ENCODE measurements at places on chromosomes 2 and 18.

DNA sequence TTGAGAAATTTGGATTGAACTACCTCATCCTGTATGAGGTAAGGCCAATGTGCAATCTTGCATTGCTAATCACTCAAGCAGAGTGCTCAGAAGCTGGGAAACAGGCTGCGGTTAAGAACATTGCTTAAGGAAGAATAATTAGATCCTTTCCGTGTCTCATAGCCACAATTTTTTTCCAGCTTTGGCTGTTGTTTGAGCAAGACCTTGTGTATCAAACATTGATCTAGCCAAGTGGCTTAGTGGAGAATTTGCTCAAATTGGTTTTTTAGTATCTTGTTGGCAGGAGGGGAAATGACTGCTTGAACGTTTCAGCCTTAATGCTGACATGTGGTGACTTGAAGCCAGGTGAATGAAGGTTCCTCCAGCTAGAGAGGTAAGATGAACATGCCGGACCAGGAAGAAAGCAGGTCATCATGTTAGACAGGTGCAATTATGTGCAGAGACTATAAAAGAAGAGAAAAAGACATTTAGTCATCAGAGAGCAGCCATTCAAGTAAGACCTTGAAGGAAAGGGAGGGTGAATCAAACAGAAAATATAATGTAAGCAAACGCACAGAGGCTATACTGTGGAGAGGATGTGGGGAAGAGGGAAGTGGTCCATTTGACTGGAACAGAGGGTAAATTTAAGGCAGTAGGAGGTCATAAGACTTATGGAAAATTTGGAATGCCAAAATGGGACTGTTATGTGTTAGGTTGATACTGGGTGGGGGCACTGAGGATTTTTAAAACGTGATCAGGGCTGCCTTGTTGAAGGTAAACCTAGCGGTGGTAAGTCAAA lies 98.9 kb upstream of the CYP1B1 start:
- DNase-seq, result no peak

DNA sequence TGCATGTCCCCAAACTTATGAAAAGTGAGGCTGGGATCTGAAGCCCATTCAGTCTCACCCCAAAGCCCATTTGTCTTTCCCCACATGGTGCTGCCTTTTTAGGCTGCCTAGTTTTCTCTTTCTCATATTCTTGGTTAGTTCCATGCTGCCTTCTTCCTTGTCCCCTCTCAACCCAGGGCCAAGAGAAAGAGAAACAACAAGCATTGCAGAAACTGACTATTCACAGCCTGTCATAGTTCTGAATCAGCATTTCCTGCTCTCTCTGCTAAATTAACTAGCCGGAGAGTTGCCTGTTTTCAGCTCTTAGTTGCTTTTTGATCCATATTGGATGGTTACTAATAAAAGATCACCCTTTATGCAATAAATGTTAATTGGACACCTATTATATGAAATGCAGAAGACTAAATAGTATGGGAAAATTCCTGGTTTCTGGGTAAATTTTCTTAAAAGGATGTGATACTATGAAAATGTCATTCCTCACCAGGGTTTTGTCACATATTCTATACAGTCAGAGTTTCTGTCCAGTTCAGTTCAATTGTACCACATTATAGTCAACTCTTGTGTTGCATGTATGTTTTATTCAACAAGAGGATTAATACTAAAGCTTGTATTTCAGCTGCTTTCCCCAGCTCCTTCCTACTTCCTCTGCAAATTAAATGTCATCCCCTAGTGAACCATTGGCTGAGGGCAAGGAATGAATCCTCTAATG lies 246.5 kb downstream of the GALR1 start:
- DNase-seq, result no peak

DNA sequence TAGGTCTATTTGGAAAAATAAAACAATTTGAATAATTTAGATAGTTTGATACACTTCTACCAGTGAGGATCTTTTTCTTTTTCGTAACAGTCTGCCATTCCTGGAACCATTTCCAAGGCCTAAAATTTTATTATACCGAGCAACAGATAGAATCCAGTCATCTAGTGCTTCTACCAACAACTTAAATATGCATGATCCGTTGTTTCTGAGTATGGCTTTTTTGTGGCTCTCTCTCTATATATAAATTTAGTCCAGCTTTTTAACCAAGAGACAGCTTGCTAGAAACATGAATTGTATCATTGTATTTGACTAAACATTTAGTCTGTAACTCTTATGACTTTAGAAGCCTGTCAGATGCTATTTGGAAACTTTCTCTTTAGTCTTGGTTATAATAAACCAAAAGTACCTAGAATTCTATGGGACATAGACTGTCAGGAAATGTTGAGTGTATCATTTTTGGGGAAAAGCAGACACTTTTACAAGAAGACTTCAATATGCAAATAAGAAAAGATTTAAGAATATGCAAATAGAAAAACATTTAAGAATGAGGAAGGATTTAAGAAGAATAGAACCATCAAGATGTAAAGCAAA lies 161.4 kb downstream of the ZEB2 start:
- DNase-seq, result no peak

- DNase-seq, result no peak
These were observed 91.3 kb downstream of the SPATS2L start for GRCh38 chr2:200397785-200398184.

GRCh38 chr2:239268082-239268481 lies 132.7 kb downstream of the HDAC4 start:
- DNase-seq, result no peak

GRCh38 chr18:25310045-25310444 lies 41.9 kb downstream of the ZNF521 start:
- no peak for DNase-seq

DNA sequence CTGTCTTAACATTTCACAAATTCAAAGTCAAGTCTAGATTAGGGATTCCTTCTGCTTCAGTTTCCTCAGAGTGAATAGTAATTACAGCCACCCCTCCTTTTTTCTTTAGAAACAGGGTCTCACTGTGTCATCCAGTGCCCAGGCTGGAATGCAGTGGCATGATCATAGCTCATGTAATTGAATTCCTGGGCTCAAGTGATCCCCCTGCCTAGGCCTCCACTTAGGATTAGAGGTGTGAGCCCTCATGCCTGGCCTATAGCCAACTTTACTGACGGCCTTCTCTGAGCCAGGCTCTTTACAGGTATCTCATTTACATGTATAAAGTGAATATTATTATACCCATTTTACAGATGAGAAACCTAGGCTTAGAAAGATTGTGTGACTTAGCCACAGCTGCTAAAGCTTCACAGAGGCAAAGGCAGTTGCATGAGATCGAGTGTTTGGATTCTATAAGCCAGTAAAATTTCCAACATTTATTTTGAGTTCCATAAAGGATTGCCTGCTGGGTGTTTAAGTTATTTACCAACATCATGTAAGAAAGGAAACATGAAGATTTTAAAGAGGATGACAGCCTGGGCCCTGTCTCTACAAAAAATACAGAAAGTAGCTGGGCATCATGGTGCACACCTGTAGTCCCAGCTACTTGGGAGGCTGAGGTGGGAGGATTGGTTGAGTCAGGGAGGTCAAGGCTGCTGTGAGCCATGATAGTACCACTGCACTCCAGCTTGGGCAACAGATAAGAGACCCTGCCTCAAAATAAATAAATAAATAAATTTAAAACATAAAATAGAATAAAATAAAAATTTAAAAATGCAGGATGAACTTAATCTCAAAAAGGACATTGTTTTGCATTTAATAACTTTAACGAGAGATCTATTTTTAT lies 1.8 kb downstream of the ENOSF1 start:
- no peak for DNase-seq

GRCh38 chr2:160387558-160388262 lies 105.9 kb downstream of the RBMS1 start:
- DNase-seq, result no peak

DNA sequence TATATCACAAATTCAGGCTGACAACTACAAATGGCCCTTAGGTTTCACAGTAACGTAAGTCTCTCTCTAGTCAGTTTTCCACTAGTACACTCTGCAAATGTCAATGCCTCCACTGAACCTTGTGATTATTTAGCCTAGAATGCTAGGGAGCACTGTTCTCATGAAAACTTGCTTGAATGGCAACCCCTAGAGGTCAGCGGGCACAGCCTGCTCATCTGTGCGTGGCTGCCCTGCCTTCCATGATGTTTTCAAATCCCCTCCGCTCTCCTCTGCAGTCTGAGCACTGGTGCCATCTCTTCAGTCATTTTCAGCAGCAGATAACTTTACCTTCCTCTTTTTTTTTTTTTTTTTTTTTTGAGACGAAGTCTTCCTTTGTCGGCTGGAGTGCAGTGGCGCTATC lies 84.1 kb upstream of the GULP1 start:
- no peak for DNase-seq

- DNase-seq, result no peak
These were observed 25.3 kb upstream of the RUFY4 start for GRCh38 chr2:218043701-218044109.

DNA sequence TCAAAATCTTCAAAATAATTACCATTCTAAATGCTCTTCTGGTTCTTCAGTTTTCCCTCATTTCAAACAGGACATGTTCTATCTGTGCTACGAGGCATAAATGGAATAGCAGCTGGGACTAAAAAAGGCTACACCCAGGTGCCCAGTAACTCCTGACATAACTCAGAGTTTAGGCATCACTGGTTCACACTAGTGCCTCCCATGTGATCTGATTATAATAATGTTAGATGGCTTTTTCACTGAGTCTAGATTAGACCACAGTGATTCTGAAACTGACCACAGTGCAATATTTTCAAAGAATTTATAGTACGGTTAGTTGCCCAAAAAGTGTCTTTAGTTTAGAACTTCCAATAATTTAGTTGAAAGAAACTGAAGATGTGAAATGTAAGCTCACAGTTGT lies 123.3 kb downstream of the CCBE1 start:
- DNase-seq, result no peak

DNA sequence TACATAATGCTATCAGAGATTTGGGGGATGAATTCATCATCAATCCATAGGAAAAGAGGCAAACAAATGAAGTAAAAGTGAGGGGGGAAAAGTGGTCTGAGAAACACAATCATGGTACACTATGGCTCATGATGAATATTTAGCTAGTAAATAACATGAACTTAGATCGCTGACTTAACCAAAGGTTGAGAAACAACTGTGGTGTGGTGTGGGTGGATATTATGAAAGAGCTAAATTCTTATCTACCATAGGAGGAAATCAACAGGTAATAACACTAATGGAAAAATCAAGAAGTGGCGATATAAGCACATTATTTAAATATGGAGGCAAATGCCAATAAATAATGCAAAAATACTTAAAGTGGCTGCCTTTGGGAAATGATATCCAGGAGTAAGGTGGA lies 12.2 kb upstream of the TPRKB start:
- no peak for DNase-seq

DNA sequence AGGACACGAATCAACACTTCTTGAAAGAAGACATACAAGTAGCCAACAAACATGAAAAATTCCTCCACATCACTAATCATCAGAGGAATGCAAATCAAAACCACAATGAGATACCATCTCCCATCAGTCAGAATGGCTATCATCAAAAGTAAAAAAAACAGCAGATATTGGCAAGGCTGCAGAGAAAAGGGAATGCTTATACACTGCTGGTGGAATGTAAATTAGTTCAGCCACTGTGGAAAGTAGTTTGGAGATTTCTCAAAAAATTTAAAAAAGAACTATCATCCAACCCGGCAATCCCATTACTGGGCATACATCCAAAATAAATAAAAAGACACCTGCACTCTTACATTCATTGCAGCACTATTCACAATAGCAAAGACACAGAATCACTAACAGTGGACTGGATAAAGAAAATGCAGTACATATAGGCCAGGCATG lies 78.7 kb downstream of the GRB14 start:
- no peak for DNase-seq

GRCh38 chr18:55090564-55091188 lies 131.4 kb upstream of the CCDC68 start:
- DNase-seq, result no peak

- DNase-seq, result no peak
These were observed 40.2 kb upstream of the GMCL1 start for GRCh38 chr2:69789175-69789721.

DNA sequence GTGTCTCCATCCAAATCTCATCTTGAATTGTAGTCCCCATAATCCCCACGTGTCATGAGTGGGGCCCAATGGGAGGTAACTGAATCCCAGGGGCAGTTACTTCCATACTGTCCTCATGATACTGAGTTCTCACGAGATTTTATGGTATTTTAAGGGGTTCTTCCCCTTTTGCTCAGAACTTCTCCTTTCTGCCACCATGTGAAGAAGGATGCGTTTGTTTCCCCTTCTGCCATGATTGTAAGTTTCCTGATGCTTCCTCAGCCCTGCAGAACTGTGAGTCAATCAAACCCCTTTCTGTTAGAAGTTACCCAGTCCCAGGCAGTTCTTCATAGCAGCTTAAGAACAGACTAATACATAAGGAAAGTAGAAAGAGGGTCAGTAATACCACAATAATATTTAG lies 480.4 kb downstream of the KCNJ3 start:
- DNase-seq, result no peak

DNA sequence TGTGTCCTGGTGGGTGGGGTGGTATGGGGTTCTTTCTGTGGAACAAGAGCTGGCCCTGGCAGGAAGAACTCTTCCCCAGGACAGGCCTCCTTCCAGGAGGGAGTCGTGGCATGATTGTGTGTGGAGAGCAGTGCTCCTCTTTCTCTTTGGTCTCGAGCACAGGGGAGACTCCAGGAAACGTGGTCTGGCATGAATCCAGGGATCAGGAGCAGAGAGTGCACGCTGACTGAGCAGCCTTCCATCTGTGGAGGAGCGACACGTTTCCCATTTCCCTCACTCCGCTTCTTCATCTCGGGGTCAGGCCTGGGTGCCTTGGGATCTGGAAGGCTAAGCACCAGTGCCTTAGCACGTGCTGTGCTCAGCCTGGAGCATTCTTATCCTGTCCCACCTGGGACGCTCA lies 132.0 kb upstream of the HDAC4 start:
- DNase-seq, result no peak

DNA sequence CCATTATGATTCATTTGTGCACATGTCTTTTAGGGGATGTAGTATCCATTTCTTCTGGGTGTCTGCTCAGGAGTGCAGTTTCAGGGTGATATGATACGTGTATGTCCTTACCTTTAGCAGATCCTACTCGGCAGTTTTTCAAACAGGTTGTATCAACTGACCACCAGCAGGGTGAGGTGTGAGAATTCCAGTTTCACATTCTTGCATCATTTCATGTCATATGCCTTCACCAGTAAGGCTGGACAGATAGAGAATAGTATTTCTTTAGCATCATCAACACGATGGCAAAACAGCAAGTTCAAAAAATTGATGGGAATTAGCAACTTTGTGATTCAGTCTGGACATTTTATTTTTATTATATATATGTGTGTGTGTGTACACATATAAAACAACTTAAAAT lies 230.0 kb upstream of the TPO start:
- no peak for DNase-seq

DNA sequence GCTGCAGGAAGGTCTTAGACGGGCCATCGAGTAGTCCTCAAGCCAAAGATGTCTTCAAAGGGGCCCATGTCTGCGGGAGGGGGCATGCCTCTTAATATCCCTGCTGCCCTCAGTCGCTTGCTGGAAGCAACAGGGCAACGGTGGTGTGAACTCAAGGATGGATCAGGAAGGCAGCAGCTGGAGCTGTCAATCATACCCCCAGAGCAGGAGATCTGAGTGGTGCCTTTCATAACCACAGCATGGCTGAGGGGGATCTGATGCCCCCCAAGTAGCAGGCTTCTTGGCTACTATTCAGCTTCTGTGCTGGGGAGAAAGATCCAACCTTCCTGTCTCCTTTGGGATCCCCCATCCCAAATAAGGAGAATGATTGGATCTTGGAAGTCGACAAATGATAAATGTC lies 46.4 kb downstream of the INSIG2 start:
- no peak for DNase-seq
